Spleen (tissue), 13 donors: ENCODE measurements at places on chromosomes 16 and 17.
A peak's percentile ranks its signal among the peaks of the same experiment; 100 is the strongest.

DNA sequence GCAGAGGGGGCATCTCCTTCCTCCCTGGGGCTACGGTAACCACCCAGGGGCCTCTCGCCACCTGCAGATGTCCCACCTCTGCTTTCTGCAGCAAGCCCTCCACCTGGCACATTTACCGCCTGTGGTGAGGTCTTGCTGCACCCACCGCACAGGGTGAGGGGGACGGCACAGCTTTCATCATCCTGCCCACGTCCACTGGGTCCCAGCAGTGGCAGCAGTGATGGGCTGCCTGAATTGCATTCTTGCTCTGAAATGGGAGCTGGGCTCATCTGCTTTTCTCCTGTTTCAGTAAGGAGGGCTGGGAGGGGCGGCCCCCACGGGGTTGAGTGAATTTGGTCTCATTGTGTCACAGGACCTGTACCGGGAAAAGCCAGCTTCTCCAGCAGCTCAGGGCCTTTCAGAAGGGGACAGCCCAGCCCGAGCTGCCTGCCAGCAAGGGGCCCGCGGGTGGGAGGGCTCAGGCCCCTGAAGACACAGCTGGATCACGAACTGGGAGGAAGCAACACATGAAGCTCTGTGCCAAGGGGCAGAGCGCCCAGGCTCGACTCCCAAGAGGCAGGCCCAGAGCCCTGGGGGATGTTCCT, 12.7 kb downstream of the DNAAF8 start:
- DNase-seq = no peak

- DNase-seq = no peak
These were observed 39.9 kb downstream of the XPO6 start for GRCh38 chr16:28171816-28172215.

DNA sequence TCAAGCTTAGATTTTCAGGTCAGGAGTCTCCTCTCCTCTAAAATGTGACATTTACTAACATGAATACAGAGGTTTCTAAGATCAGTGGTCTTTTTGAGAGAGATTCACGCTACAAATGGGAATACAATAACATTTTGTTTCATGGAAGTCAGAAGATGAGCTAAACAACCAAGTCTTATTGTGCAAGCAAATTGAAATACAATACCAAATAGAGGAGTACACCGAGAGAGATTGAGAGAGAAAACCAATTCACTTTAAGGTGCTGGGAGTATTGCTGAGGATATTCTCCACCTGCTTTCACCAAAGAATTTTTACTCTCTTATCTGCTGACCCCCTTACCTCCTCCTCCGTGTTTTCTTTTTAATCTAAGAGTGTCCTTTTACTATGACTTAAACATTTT, 11.5 kb downstream of the VEZF1 start:
- no peak for DNase-seq

DNA sequence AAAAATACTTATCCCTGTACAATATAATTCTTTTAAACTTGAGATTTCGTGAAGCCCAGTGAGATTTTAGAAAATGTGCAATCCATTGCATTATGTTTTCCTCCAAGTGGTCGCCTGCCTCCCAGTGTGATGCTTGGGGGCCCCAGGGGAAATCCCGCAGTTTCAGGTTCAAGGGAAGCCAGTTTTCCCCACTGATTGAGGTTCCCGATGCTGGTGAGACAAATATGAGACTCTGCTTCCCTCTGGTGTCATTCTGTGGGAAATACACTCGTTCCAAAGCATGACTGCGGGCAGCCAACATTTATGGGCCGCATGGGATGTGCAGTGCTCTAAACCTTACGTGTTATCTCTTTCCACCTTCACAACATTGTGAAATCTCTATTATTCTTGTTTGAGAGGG, 200.8 kb downstream of the PRKCB start:
- no peak for DNase-seq

DNA sequence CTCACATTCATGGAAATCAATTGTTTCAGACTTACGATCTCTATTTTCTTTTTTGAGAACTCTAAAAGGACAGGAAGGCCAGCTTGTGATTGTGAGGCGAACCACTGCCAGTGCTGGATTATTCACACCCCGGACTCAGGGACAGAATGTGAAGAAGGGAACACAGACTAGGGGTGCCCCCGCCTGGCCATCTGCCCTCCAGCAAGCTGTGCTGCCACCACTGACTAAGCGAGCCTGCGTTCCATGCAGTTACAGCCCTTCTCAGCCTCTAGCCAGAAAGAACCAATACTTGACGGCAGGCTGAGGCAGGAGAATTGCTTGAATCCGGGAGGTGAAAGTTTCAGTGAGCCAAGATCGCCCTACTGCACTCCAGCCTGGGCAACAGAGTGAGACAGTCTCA, 2.8 kb downstream of the HAGH start:
- no peak for DNase-seq

DNA sequence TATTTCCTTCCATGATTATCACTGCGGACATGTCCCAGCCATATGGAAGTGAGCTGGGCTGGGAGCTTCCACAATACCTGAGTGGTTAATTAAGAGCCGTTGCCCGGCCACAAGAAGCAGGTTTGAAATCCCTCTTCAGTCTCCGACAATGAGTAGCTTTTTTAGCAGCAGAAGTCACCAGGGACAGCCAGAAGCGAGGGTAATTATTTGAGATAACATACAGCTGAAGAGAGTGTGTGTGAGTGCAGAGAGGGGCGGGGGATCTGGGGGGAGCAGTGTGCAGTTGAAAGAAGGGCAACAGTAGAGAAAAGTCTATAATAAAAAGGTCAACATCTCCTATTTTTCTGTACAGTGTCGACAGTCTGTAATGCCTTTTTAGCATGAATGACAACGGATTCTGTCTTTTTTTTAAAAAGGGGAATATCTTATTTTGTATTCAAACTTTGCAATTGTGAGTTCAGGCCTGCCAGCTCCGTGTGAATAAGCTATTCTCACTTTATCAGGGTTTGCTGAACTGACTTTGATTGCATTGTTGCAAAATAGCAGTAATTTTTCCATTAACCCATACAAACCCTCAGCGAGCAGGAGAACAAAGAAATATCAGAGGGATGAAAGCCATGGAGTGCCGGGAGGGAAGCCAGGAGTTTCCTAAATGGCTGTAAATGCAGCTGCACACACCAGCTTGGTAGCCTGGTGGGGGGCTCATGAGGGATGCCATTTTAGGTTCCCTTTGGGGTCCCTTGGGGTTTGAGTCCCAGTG, 220.3 kb upstream of the IRX3 start:
- no peak for DNase-seq

DNA sequence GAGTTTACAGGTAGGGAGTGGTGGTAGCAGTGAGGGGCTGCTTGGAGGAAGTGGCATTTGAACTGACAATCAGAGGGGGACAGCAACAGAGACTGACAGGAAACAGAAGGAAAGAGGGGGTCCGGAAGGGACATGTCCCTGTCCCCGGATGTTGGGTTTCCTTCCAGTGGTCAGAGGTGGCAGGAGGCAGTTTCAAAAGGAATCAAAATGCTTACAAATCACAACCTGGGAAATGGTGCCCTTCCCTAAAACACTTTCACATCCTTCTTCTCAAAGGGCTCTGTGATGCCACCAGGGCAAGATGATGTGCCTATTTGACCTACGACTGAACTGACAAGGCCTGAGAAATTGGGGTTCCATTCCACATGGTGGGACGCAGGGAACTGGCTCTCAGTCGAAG, 19.7 kb downstream of the ADGRG1 start:
- DNase-seq = no peak

GRCh38 chr16:17170435-17170834, 300.3 kb downstream of the XYLT1 start:
- no peak for DNase-seq

GRCh38 chr16:58418601-58419000, 26.3 kb downstream of the GINS3 start:
- DNase-seq = no peak

DNA sequence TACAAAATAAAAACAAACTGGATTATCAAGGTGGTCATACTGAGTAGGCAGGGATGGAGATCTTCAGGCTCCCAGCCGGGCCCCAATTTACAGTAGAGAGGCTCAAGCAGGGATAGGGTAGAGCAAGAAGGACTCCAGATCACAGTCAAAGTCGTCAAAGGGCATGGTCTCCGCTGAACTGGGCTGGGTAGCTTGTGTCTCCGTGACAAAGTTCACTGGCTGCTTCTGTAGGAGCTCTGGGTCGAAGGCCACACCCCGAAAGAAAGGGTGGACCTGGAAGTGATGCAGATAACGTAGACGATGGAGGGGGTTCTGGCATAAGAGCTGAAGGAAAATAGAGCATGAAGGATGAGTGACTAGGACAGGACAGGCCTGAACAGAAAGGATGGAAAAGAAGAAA, 3.6 kb downstream of the RSKR start:
- DNase-seq = no peak

GRCh38 chr16:52141871-52142270, 405.1 kb downstream of the TOX3 start:
- no peak for DNase-seq

DNA sequence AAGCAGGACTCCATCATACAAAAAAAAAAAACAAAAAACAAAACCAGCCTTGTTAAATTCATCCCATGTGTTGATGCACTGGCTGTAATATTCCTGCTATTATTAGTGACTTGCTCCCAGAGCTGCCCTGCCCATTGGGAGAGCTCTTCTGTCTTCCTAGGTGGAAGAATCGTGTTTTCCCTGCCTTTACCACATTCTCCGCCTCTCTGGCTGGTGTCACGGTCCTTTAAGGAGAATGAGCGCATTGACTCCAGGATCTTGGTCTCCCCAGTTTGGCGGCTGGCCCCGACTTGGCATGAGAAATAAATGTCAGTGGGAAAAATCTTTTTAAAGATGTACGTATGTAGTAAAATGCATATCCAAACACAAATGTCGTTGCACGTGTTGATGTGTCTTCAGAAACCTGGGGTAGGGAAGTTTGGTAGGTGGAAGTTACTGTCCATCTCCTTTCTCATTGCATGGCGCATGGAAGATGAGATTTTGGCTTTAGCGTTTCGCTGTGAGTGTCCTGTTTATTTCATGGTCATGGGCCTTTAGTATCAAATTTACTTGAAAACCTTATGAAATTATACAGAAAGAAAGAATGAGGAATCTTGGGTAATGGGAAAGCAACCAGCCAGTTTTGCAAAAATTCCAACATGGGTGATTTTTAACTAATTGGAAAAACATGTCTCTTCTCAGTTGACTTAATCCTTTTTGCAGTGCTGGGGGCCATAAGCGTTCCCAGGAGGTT, 15.5 kb downstream of the RMI2 start:
- DNase-seq = peak; percentile 31

GRCh38 chr16:81624760-81625543, 154.1 kb upstream of the PLCG2 start:
- DNase-seq = no peak

- no peak for DNase-seq
These were observed 26.0 kb downstream of the PIMREG start for GRCh38 chr17:6470146-6470718.

- no peak for DNase-seq
These were observed 252.3 kb upstream of the CA10 start for GRCh38 chr17:52410781-52411180.

DNA sequence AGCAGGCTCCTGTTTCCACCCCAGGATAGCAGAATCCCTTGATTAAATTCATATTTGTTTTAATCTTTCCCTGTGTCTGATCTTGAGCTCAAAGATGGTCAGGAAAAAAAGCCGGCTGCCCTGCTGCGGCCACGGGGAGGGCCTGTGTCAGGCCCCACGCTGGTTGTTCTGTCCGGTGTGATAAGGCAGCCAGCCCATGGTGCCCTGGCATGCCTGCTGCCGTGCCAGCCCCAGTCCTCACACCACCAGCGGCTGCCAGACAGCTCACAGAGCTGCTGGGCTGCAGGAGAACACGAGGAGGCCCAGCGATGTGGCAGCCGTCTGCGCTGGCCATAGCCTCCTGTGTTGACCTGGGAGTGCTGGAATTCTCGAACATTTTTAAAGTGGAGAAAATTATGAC, 34.7 kb upstream of the BRD7 start:
- no peak for DNase-seq

DNA sequence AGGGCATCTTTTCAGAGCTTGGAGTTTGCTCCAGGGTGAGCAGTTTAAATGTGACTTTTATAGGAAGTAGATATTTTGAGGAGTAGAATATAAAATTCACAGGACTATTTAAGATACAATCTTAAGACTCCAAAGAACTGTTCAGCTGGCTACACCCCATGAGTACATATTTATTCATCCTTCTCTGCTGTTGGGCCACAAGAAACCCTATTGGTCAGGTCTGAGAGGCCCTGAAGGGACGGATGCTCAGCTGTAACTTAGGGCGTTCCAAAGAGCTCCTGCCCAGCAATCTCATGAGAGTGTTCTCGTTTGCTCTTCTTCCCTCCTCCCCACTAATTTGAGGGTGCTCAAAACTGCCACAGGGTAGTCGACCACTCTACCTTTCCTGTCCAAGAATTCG, 7.3 kb downstream of the ST6GALNAC2 start:
- DNase-seq = no peak

DNA sequence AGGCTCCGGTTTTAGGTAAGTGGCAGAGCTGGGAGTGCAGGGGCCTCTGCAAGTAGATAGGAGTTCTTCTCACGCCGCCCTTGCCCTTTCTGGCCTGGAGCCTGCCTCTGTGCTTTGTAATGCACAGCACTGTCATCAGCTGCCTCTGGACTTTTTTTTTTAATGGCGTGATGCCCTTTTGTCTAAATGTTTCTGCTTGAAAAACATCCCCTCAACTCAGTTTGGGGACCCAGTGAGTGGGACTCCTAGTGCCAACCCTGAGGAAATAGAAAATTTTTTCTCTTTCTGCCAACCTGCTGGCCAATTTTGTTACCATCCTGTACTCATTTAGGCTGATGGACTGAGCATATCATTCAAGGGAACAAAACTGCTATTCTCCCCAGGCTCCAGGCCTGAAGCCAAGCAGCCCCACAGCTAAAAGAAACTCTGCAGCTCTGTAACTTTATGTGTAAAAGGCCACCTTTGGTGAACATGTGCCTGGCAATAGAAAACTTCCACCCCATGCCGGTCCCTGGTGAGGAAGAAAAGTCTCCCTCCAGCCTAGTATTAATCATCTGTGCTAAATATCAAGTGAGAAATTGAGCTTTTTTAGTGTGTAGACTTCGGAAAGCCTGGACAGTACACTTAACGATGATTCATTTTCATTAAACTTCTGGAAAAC, 22.5 kb downstream of the SLC6A2 start:
- no peak for DNase-seq

DNA sequence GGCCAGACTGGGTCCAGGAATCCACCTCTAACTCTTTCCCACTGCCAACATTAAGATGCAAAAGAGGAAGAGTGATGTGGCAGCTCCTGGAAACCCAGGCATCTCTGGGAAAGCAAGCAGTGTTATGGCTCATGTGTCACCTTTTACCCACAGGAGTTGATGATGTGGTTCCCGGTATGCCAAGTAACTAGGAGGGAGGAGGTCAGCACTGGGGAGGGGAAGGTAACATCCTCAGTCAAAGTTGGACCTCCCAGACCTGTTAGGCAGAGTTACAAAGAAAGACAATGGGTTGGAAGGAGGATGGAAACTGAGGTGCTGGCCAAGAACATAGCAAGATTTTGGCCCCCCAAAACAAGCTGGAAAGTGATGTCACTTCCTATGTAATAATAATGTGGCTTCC, 11.4 kb downstream of the KRABD2 start:
- DNase-seq = no peak

GRCh38 chr17:44348234-44348987, 3.3 kb downstream of the GRN start:
- peak; percentile 90 for DNase-seq
